ENCODE measurements at places on chromosomes 2 and 18.

DNA sequence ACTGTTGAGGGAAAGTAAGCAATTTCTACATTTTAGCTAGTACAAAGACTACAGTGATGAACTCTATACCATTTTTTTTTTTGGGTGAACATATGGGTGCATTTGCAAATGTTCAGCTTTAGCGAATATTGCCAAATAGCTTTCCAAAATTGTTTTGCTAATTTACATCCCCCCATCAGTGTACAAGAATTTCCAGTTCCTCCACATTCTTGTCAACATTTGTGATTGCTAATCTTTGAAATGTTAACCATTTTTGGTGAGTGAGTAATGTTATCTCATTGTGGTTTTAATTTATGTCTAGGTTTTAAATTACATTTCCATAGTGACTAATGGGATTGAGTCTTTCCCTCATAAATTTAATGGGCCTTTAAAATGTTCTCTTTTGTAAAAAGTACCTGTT lies 16.4 kb upstream of the CNRIP1 start:
- DNase-seq, result no peak

- DNase-seq, result no peak
These were observed 149.2 kb downstream of the FAM210A start for GRCh38 chr18:13577091-13577697.

- no peak for DNase-seq
These were observed 335.7 kb upstream of the CDH7 start for GRCh38 chr18:65415098-65415497.

DNA sequence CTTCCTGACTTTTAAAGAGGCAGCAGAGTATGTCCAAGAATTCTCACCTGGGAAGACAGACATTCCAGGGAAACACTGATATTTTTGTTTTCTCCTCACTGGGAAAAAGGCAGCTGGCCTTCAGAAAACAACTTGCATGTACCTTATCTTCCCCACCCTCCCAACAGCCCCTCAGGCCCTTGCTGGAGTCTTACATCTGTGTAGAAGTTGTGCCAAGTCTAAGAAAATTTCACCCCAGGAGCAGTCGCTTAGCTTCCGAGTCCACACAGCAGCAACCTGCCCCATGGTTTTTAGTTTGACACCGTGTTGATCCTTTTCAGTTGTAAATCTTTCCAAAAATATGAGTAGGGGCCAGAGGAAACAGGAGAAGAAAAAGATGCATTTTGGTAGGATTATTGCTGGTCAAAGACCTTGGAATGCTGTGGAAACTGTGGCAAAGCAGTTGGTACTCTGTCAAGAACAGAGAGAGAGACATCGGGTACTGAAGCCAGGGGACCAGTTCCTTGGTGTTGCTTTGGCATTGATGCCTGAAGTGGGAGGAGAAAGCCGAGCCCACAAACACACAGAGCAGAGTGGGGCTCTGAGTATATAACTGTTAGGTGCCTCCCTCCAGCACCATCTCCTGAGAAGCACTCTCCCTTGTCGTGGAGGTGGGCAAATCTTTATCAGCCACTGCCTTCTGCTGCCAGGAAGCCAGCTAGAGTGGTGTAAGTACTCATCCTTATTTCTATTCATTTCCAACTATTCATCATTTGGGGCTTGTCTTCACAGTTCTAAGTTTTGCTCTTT lies at the start of gene SLC14A1:
Gene SLC14A1 (plus strand): TSS at position 615 of the 789 bp plus-strand sequence. CDS start 6,140 bp downstream, outside the sequence.
- no peak for DNase-seq

DNA sequence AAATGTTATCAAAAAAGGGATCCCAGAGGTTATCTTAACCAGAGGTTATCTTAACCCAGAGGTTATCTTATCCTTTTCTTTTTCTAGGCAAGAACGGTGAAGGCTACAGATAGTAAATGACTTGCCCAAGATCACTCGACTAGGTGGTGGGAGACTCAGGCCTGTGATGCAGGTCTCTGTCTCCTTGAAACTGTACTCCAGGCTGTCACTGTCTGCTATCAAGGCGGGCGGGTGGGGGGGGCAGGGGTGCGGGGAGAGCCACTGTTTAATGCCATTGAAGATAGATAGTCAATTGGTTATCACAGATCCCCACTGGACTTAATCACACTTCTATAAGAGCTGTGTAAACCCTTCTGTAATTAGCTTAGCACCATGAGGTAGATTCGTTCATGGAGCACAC lies 315.9 kb upstream of the TCF4 start:
- no peak for DNase-seq

- no peak for DNase-seq
These were observed at the start of gene ZNF516 for GRCh38 chr18:76495006-76495370. TSS of gene ZNF516 (minus strand) at chr18:76495242. CDS start at chr18:76443054, 52,188 bp downstream.

All from left forelimb (tissue), 1 donor.